ENCODE measurements at places on chromosomes 6 and 20.

- DNase-seq: no peak
These were observed 9.4 kb upstream of the OCSTAMP start for GRCh38 chr20:46559685-46560440.

- DNase-seq: no peak
These were observed 3.4 kb downstream of the ADA start for GRCh38 chr20:44648068-44648467.

DNA sequence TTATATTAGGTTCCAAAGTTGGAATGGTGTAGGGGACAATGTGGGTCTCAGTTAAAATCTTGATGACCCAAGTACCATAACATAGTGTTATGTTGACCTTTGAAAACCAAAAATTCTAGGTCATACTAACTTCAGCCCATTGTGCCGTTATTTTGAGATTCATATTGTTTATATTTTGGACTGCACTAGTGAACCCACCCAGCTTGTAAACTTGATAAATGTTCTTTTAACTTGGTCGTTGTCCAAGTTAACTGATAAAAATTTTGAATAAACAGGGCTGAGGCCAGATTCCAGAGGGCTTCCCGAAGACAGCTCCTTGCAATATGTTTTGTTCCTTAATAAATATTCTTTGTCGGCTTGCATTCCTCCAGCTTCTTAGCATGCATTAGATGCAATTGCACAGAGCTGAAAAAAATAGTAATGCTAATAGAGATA, 90.3 kb downstream of the BCAS1 start:
- DNase-seq: no peak

DNA sequence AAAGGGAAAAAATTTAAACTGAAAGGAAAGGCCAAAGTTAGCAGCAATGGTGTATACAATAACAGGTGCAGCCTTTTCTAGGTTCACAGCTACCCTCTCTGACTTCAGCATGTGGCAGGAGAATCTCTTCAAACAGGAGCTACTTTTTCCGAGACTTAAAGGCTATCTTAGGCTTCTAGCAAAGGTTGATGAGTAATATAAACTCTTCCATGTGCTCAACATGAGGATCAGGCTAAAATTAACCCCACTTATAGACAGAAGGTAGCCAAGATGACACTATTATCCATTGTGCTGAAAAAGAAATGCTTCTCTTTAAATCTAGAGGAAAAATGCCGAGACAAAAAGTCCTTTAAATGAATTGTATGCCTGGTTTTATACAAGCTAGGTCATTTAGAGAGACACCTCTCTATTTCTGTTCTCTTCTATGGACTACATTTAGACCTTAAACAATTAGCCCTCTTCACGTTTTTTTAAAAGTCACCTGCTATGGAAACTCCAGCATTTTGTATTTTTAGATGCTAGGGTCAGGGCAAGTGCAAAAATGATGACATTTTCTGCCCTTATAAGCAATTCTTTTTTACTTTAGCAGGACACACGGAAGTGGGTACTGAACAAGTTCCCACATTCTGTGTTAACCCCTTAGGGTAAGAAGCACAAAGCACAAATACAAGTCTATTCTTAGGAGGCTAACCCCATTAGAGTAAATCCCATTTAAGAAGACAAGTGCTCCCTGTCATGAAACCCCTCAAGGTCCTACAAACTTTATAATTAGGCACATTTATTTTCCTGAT, 216.8 kb upstream of the CITED2 start:
- DNase-seq: no peak

DNA sequence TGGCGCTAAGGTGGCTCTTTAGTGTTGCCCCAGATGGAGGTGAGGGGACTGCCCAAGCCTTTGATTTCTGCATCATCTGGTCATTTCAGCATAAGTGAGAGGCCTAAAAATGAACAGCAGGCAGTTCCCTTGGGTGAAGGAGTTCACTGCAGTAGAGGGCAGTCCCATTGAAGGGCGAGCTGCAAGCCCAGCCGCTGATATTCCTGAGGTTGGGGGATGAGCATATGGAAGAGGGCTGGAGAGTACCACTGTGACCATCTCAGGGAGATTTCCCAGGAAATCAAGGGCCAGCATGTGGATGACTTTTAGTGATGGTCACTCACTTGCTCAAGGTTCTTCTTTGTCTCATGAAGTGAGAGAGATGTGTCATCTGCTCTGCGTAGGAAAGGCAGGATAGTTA, 9.3 kb downstream of the TOX2 start:
- DNase-seq: no peak

GRCh38 chr20:16865406-16865805, 117.2 kb downstream of the OTOR start:
- DNase-seq: no peak

- DNase-seq: no peak
These were observed 508.8 kb upstream of the PTCHD4 start for GRCh38 chr6:48619771-48620170.

DNA sequence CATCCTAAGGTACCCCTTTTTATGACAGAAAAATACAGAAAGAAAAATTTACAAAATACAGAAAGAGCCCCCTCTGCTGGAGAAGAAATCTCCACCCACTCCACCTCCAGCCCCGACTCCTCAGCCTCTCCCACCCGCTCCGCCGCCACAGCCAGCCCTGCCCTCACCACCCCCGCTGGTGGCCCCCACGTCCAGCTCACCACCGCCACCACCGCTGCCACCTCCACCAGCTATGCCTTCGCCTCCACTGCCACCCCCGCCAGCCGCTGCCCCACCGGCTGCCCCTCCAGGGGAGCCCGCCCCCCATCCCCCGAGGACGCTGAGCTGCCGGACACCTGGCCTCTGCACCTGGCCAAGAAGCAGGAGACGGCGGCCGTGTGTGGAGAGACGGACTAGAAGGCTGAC, 17.7 kb downstream of the WFDC2 start:
- no peak for DNase-seq

DNA sequence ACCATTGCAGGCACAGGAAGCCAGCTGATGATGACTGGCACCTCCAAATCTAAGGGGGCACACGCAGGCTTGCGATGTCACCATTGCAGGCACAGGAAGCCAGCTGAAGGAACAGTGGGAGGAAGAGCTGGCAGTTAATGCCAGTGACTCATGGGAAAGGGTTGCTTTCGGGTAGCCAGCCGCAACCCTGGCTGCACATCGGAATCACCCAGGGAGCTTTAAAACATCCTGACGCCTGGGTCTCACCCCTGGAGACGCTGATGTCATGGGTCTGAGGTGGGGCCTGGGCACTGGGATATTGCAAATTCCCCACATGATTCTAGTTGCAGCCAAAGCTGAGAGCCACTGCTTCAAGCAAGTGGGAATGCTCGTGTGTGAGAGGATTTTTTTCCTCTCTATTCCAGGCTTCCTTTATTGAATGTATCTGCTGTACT, 16.1 kb upstream of the CCN6 start:
- DNase-seq: peak; percentile 84

DNA sequence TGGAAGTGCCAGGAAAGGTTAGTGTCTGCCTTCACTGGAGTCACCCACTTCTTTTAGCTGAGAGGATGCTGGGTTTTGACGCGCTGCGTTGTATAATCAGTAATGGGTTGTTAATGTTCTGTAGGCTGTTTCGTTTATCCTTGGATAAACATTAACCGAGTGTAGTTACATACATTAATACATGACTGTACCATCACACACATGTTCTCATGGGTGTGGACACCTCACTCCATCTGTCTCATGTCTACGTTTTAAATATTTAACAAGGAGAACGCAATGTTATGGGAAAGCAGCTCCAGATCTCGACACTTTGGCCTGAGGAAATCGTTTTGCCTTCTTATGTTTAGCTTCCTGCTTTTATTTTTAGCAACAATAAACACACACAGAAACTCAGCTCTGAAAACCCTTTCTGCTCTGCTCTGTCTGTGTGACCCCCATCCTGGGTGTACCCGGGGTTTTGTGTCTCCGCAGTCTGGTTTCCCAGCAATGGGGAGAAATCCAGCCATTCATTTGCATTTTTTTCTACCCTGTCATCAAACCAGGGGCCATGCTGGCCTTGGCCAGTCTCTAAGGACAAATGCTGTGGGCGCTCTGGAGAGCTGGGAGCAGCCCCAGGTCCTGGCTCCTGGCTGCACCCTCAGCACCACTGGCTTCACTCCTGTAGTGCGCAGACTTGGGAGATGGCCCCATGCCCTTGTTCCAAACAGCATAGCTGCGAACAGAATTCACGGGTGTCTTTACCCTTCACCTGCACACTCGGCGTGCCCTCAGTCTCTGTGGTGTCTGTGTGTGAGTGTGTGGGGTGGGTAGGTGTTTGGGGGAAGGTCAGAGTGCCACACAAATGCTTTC, 110.8 kb downstream of the ERMARD start:
- DNase-seq: no peak

- no peak for DNase-seq
These were observed 111.7 kb upstream of the PTPRK start for GRCh38 chr6:128632131-128632530.

- no peak for DNase-seq
These were observed 188.7 kb downstream of the CDC5L start for GRCh38 chr6:44576132-44576631.

- no peak for DNase-seq
These were observed 93.4 kb downstream of the THBS2 start for GRCh38 chr6:169160091-169160854.

DNA sequence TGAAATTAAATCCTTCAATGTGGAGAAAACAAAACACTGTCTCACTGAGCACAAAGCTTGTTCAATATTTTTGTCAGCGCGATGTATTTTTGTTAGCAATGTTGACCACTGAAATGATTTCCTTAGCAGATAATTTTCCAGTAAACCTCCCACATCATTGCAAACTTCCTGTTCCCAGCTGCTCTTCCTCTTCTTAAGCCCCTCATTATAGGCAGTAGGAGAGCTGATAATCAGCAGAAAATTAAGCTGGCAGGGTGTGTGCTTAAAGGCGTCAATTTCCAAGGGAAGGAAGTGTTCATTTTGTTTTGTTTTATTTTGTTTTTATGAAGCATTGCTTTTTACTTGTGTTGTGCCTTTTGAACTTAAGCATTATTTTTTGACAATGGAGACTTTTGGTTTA, 29.1 kb upstream of the TMEM14A start:
- no peak for DNase-seq

GRCh38 chr6:118660218-118660569, 8.8 kb upstream of the CEP85L start:
- no peak for DNase-seq

- DNase-seq: peak; percentile 14
These were observed 145.1 kb upstream of the ZNF184 start for GRCh38 chr6:27617700-27618689.

- no peak for DNase-seq
These were observed 150.3 kb downstream of the AKAP7 start for GRCh38 chr6:131285548-131285947.

- DNase-seq: no peak
These were observed 117.6 kb upstream of the CDH4 start for GRCh38 chr20:61134296-61135030.

DNA sequence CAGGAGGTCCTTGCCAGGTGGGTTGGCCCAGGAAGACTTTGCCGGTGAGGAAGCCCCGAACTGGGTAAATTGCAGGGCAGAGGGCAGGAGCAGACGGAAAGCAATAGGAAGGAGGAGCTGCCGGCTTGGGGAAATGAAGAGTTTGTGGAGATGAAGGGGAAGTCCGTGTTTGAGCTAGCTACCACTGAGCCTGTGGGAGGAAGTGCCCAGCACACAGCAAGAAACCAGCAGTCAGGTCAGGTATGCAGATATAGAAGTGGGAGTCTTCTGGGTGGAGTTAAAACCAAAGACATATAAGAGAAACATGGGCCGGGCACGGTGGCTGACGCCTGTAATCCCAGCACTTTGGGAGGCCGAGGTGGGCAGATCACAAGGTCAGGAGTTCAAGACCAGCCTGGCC, 34.7 kb downstream of the CD24 start:
- DNase-seq: no peak

Measured in amniotic stem cell (primary cell).